Muscle of leg (tissue), 16 donors: ENCODE measurements at places on chromosomes 2 and 18. TPM values are rescaled to one million over a fixed set of nuclear protein-coding genes. Genes with fewer than 3 reads are reported as not detected.
A peak's percentile ranks its signal among the peaks of the same experiment; 100 is the strongest.

DNA sequence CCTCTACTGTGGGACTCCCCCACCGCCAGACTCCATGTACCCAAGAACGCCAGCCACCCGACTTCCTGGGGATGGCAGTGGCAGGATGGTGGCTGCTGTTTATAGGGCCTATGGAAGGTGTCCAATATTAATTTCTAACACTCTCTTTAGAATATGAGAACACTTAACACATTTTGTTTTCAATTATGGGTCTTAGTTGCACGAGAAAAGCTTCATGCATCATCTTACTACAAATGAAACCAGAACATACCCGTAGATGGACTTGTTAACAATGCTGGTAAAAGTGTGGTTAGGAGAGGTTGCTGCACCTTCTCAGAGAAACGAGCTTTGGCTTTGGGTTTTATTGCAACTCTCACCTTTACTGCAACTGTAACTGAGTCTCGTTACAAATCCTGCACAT is 335.6 kb upstream of the ID2 start:
- DNase-seq, result no peak

DNA sequence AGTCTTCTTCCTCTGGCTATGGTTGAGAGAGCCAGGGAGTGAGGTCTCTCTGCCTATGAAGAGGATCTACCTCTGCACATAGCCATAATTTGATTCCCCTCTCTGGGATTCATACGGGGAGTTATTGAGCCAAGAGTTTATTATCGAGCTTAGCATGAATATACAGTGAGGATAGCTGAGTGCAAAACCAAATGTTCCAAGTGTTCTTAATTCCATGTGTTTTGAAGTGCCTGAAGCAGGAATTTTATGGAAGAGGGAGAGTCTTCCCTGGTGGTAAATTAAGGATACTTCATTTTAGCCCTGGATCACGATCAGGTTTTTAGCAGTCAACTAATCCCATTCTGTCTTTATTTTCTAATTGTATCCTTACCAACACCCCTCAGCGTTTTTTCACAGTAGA is 270.6 kb downstream of the C1D start:
- peak; percentile 86 for DNase-seq

GRCh38 chr2:178238154-178238521 is 43.8 kb downstream of the OSBPL6 start:
- no peak for DNase-seq

- no peak for DNase-seq
Observed at GRCh38 chr2:151650456-151650855, 83.8 kb downstream of the NEB start.

GRCh38 chr2:237967463-237967951 is 693 bp downstream of the UBE2F start:
- peak; percentile 20 for DNase-seq

- DNase-seq, result no peak
Observed at GRCh38 chr2:10388954-10389560, 59.1 kb downstream of the ODC1 start.

DNA sequence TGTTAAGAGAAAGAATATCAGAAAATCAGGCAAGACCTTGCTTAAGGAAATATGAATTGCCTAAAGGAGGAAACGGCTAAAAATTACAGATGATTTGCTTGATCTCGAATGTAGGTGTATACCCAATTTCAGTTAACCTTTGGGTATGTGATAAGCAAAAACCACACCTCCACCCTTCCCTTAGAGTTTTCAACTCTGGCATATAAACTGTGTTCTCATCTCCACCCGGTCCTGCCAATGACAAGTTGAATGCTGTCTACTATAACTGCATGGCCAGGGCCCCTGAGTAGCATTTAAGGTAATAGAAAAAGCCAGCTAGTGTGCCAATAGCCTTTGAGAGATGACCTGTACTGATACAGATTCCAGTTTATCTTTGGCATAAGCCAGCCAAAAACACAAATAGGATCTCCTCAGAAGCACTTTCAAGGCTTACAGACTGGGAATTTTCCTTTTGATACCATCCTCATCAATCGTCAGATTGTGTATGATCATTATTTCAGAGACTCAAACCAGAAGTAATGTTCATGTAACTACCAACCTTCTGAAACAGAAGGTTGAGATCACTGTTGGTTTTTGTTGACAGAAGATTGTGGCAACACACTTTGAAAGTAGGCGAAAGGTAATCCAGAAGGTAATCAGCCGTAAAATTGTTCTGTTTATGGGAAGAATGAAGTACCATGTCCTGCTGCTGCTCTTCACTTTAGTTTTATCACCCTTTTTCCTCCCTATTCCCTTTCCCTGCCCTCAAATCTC is 163.1 kb downstream of the GFPT1 start:
- no peak for DNase-seq

DNA sequence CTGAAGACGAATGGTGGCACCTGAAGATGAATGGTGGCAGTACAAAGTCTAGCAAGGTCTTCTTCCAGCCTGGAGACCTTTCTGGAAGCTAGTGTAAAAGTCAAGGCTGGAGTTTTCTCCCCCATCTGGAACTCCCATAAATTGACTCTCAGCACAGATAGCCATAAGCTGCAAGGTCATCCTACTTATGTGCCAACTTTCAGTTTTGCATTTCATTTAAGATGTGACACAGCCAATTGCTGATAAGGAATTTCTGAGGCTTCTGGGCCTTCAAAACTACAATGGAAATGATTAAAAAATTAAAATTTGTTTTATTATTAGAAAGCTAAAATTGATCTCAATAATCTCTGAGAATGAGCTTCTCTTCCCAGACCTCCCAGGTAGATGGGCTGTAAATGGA is 10.2 kb downstream of the XDH start:
- no peak for DNase-seq

- peak; percentile 65 for DNase-seq
Observed at GRCh38 chr2:217433522-217433921, 569.3 kb downstream of the TNS1 start.

GRCh38 chr2:177281400-177282180 is 17.1 kb upstream of the NFE2L2 start:
- DNase-seq, result peak; percentile 33

- DNase-seq, result no peak
Observed at GRCh38 chr2:46065152-46065551, 232.1 kb upstream of the EPAS1 start.

GRCh38 chr2:193891023-193891422 is 1696.3 kb upstream of the TMEFF2 start:
- DNase-seq, result no peak

- DNase-seq, result no peak
Observed at GRCh38 chr2:129730979-129731378, 248.5 kb upstream of the RAB6C start.

DNA sequence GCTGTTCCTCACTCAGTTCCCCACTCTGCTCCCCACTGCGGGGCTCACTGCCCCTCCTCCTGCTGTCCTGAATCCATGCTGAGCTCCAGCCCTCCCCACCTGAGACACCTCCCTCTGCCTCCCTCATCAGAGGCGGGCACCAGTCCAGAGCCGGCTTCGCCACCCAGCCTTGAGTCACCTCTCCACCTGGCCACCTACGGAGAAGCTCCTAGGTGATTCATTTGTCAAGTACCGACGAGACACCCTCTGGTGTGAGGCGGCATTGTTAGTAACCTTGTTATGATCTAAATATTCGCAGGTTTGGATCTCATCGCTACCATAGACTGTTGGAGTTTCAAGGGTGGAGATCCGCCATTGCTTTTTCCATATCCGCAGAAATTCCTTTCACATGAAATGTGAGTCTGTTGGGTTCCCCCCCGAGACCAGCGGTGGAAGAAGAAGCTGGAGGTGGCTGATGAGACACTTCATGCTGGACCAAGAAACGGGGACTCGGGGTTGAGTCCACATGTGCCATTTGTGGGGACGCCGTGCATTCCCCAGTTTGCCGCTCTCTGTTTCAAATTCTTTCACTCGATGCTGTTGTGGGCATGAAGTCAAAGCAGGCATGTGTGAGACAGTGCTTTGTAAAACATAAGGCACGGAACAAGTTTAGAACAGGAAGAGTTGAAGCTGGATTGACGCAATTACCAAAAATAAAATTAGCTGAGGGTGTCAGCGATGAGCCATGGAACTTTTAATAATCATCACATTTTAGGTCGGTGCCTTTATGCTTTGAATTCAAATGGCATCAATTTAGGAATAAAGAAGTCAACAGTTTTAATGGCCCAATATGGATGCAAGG is 259.8 kb upstream of the HDAC4 start:
- DNase-seq, result peak; percentile 38

DNA sequence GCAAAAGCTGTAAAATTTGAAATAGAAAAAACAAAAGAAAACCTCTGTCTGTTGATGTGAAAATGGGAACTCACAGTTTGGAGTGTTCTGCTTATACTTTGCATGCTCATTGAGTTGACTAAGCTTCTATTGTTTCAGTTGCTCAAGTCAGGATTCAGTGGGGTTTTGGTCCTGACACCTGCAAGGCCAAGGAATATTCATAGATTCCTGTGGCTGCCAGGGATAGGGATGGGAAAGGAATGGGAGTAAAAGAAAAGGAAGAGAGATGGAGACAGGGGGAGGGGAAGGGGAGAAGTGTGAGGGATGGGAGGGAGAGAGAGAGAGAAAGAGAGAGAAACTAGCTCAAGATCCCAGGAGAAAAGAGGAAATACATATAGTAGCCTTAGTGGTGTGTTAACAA is 1.3 kb downstream of the CPS1 start:
- no peak for DNase-seq

GRCh38 chr2:231679908-231680284 is 28.4 kb upstream of the PTMA start:
- no peak for DNase-seq

DNA sequence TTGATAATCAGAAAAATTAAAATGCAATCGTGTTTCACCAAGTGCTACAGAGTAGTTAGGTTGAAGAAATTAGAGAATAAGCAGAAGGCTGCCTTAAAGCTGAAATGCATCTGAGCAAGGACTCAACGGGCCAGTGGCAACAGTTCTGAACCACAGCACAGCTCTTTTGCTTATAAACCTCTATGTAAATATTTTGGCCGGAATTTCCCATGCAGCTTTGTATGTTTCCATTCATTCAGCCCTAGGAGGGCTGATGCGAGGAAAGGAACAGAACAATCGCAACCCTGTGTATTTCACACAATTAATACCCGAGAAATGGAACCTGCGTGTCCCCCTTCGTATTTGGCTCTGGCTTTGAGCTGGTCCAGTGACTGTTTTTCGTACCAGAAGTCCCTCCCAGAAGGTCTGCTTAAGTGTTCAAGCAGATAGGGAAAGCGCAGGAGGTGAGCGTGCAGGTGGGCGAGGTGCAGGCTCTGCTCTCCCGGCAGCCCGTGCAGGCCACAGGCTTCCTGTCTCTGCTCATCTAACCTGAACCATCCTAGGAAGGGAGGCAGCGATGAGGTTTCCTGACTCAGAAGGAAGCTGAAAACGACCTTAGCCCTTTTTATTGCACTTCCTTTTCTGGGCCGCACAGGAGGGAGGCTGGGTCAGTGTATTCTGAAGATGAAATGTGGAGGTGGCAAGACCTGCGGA is 67.3 kb downstream of the ASB1 start:
- DNase-seq, result no peak

- no peak for DNase-seq
Observed at GRCh38 chr2:173058097-173058496, 17.5 kb upstream of the MAP3K20 start.

DNA sequence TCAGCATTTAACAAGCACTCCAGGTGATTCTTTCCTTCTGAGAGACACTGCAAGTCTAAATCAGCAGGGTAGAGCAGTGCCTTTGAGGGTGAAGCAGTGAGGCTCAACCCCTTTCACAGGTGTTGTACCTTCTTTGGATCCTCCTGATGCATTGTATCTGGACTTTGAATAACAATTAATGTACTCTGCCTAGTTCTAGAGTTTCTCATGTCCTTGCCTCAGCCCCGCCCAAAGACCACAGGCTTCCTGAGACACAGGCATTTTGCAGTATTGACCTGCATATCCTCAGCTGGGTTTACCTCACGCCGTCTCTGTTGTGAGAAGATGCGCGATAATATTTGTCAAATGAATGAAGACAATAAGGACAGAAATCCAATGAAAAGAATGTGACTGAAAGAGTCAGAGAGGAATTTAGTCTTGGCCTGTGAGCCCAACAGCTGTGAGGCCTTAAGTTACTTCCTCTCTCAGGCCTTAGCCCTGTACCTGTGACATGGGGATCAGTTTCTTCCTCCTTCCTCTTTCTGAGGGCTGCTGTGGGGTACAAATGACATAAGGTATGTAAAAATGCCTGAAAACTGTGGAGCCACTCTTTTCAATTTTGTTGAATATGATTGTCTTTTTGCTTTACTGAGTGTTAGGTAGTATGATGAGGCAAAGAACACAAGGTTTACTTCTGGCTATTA is 43.7 kb downstream of the WIPF1 start:
- DNase-seq, result peak; percentile 26

DNA sequence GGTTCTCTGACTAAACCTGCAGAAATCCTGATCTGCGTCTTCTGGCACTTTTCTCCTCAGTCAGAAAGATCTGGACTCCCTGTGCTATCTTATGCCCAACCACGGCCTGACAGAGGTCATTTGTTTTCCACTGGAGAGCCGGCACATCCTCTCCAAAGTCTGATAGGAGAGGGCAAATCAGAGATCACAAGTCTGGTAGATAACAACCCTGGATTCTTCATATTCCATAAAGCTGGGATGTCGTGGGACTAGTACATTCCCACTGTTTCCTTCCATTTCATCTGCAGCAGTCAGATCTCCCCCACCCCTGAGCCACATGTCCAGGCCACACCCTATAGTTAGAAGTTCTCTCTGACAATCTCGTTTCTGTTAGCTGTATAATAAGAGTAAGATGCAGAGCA is 157.0 kb downstream of the MGAT5 start:
- DNase-seq, result peak; percentile 35

DNA sequence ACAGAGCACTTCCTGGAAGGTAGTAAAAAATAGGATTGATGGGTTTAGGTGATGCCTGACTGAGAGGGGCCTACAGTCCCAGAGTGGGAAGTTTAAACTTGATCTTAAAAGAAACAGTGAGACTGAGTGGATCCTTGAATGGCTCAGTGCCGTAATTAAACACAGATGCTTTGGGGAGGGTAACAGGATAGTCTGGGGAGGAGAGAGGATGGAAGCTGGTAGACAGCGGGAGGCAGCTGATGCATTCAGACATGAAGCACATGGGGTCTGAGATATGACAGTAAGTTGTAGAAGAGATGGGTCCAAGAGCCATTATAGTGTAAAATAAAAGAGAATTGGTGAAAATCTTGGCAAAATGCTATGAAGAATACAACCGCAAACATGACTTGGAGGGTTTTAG is 54.4 kb downstream of the AOX1 start:
- DNase-seq, result no peak

DNA sequence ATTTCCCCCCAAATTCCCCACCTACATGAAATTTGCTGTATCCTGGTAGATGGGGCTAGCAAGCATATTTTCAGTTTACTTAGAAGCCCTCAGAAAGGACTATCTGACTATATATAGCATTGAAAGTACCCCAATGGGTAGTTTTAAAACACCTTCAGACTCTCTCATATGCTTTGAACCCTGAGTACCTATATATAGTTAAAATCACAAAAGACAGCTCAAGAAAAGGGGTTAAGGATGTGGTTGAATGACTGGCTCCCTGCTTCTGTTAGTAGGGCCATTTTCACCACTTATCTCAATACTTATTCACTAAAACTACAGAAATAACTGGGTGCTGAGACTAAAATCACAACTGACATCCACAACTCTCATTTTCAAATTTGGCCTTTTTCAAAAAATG is 18.5 kb downstream of the WDPCP start:
- no peak for DNase-seq

GALNT5 gene
- polyA plus RNA-seq, result 6.2 TPM

CABLES1 gene
- polyA plus RNA-seq, result 6.8 TPM

HOXD4 gene
- 4.8 TPM for polyA plus RNA-seq

SRD5A2 gene
- not detected for polyA plus RNA-seq

MOCOS gene
- polyA plus RNA-seq, result 0.62 TPM

GULP1 gene
- polyA plus RNA-seq, result 27.9 TPM

UGT1A4 gene
- not detected for polyA plus RNA-seq

LIMS1 gene
- polyA plus RNA-seq, result 47.9 TPM

SGPP2 gene
- polyA plus RNA-seq, result 0.51 TPM

OSBPL6 gene
- 5.1 TPM for polyA plus RNA-seq
